ENCODE measurements at places on chromosomes 4 and X. TPM values are rescaled to one million over a fixed set of nuclear protein-coding genes. Genes with fewer than 3 reads are reported as not detected.

DNA sequence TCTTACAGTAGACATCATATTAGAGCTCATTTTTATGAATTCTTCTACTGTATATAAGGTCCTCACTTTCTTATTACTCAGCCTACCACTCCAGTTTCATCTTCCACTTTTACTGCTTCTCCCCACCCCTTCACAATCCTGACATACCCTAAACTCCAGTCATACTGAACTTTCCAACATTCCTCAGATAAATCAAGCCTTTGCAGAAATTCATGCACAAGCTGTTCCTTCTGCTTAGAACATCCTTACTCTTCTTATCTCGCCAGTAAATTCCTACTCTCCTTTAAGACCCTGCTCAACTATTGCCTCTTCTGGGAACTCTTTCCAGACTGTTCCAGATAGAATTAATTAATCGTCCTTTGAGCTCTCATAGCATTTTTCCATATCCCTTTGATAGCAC, 24.8 kb downstream of the RTL9 start:
- DNase-seq, result no peak

DNA sequence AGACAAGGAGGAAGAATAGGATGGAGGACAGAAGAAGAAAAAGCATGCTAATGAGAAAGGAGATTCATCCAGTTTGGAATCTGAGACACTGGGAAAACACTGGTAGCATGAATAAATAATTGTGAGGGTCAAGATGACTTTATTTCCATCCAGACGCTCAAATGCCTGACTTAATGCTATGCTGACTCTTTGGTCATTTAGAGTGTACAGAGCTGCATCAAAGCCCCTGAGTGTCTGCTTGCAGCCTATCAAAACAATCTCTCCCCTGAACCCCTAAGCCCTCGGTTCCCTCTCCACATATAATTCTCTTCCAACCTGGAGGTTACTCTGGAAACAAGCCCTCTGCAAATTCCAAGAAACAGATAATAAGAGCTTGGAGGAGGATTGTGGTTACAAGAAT, 208.8 kb downstream of the MAGEB17 start:
- DNase-seq, result no peak

DNA sequence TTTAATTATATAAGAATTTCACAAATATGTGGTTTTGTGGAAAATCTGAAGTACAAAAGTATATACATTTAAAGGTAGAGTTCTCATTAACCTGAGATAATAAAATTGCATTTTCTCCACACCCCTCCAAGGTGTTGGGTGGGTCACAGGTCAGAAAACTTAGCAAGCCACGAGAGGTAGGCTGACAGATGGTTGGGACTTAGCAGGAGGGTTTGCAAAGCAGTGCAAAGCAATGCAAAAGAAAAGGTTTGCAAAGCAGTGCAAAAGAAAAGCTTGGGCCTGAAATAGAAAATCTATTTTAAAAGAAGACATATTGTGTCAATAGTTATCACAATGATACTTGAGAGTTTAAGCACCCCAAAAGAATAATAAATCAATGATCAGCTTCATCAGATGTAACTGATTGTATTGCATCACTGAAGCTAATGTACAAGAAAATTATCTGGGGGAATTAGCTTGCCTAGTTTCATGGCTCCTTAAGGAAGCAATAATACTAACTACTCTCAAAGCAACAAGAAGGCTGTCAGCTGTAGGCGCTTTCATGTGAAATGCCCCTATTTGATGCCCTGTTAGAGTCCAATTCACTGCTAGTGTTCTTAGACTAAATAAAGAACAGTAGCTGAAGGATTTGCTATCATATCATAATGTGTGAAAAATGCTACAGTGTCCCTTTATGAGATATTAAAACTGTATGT, 319.5 kb downstream of the KCNIP4 start:
- no peak for DNase-seq

- no peak for DNase-seq
Measured at GRCh38 chrX:7314425-7314824, 166.5 kb upstream of the PUDP start.

GRCh38 chr4:15683143-15683495, 1.5 kb downstream of the FAM200B start:
- no peak for DNase-seq

Gene SORCS2
- total RNA-seq, result 2.7 TPM

Gene SAGE1
- 3.9 TPM for total RNA-seq
